ENCODE measurements at places on chromosomes 5 and 9. TPM values are rescaled to one million over a fixed set of nuclear protein-coding genes. Genes with fewer than 3 reads are reported as not detected.

- no peak for DNase-seq
Observed at GRCh38 chr5:138233280-138233679, 20.2 kb upstream of the CDC23 start.

GRCh38 chr5:4453655-4454054 is 686.5 kb upstream of the ADAMTS16 start:
- no peak for DNase-seq

- DNase-seq, result no peak
Observed at GRCh38 chr9:86304236-86304730, 21.9 kb upstream of the ISCA1 start.

DNA sequence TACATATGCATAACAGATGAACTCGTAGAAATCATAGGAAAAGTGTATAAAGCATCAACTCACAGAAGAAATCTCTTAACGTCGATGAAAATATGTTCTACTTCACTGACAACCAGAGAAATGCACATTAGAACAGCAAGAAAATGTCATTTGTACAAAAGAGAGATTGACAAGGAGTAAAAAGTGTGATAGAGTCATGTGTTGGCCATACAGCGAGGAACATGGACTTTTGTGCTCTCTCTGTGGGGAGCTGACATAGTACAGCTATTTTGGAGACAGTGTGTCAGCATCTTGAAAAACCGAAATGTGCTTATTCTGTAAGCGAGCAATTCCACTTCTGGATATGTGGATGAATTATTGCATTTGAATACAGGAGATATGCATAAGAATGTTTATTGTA is 477.9 kb downstream of the ICE1 start:
- no peak for DNase-seq

DNA sequence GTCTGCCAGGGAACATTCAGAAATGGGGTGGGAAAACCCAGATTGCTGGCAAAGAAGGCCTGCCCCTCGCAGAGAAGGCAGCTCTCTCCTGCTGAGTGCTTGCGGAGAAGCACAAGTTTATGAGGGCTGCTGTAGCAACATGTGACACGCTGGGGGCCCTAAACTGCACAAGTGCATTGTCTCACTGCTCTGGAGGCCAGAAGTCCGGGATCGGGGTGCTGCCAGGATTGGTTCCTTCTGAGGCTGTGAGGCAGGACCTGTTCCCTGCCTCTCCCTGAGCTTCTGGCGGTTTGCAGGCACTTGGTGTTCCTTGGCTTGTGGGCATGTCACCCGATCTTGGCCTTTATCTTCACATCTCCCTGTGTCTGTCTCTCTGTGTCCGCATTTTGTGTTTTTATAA is 75.6 kb upstream of the NEURL1B start:
- no peak for DNase-seq

GRCh38 chr9:124852121-124852828 is 985 bp upstream of the WDR38 start:
- no peak for DNase-seq

GRCh38 chr5:53063176-53063575 is 46.4 kb downstream of the MOCS2 start:
- DNase-seq, result no peak

DNA sequence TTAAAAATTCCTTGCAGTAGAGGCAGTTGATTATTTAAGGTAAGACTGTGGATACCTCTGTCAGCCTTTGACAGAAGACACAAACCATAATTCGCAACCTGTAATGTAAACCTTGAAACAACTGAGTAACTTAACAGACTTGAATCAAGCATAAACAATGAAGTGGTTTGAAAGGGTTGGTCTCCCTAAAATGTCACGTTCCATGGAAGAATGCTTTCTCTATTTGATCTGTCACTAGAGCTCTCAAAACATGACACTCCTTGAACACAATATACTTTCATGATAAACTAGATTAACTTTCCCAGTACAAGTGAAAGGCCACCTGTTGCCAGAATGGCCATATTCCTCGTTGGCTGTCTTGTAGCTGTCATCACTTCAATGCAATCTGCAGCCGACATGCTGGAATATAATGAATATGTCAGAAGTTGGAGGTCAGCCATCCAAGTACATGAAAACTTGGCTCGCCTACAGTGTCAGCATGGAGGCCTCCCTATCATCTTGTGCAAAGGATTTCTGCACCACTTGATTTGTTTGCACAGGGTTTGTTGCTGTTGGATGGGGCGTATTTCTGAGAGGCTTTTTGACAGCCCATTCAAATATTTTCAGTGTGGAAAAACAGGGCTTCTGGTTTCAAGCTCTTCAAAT is 228.0 kb downstream of the TLE4 start:
- DNase-seq, result no peak

DNA sequence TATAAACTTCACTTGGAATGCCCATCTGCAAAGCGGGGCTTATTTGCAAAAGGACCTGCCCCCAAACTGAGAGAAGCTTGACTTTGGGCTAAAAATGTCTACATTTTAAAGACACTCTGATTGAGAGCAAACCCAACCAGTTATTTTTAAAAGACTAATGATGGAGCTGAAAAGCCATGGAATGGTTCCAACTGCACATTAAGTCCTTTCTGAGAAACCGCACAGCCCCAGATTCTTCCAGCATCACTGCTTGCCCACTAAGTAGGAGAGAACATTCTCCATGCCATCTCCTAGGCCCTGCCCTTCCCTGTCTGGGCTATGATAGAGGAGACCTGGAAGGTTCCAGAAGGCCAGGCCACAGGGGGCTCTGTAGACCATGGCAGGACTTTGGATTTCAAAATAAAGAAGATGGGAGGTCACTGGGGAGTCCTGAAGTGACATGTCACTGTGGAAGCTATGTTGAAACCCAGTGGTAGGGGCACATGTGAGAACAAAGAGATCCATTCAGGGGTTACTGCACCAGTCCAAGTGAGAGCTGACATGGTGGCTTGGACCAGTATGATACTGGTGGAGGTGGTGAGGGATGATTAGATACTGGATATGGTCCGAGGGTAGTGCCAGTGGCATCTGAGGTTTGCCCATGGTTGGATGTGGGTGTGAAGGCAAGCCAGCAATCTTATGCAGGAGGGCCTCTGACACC is 179.2 kb downstream of the DAB2IP start:
- DNase-seq, result no peak

GRCh38 chr5:67244345-67244793 is 47.8 kb upstream of the CD180 start:
- no peak for DNase-seq

DNA sequence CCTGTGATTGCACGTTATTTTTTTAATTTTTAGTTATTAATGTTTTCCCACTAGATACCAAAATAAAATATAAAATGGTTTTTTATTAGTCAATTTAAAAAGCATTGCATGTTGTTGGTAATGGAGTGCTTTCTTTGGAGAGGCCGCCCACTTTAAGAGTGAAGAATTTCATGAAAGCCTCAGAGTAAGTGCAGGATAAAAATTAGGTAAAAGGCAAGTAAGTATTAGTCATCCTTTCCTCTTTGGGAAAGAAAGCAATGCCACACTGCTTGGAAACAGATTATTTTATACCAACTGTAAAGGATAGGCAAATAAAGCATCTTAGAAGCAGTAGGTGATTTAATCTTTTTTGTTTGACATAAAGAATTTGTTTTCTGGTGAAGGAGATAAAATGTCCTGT is 62.9 kb downstream of the HSD17B4 start:
- DNase-seq, result no peak

DNA sequence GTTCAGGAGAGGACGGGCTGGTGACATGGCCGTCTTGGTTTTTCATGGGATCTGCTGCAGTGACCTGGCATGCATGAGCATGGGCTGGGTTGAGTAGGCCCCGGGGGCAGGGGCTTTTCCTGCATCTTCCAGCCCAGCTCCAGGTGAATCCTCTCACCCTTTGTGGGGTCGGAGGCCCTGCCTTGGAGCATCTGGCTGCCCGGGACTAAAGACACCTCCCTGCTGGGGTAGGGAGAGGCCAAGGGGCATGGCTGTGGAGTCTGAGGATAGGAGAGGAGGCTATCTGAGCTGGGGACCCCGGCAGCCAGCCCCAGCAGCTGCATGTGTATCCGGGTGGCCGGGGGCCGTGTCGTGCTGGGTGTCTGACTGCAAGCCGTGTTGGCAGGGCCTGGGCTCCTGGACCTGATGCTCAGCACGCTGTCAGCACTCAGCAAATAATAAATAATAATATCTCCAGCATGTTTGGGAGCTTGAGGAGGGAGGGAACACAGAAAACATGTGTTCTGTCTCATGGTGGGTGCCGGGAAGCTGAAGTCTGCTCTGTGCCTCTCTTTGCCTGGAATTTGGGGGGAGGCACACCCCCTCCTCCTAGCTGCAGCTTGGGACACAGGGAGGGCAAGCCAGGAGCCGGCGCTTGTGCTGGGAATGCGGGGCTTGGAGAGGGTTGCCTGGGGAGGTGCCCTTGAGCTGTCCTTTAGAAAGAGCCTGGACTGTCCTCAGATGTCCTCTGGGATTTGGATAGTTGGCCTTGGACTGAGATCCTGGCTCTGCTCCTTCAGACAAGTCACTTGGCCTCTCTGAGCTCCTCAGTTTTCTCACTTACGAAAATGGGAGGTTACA is 28.4 kb upstream of the PITX1 start:
- no peak for DNase-seq

DNA sequence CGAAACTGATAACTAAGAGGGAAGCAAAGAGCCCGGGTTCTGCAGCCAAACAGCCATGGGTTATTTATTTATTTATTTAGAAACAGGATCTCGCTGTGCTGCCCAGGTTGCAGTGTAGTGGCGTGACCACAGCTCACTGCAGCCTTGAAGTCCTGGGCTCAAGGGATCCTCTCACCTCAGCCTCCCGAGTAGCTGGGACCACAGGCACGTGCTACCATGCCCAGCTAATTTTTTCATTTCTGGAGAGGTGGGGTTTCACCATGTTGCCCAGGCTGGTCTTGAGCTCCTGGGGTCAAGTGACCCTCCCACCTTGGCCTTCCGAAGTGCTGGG is 24.1 kb downstream of the NDUFA8 start:
- no peak for DNase-seq

DNA sequence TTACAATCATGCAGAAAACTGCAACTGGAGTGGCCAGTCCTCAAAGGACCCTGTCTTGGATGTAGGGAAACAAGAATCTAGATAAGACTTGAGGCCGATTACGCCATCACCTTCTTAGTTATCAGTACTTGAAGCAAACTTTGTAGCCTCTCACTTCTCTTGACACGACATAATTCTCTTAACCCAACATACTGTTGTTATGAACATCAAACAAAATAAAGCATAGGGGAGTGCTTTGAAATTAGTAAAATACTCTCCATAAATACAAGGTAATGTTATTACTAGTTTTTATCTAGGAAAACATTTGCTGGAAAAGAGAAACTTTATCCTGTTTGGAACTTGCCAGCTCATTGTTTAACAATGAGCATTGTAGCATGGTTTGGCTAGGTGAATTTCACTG is 574.9 kb upstream of the DMAC1 start:
- DNase-seq, result no peak

GRCh38 chr9:36891341-36891811 is 142.7 kb downstream of the PAX5 start:
- no peak for DNase-seq

FAM169A gene
- 11.1 TPM for total RNA-seq

MUSK gene
- not detected for total RNA-seq

SVEP1 gene
- total RNA-seq, result 0.29 TPM

MYOZ3 gene
- total RNA-seq, result 2.2 TPM

SPATA31D1 gene
- total RNA-seq, result not detected

PCDHGC3 gene
- total RNA-seq, result 9.8 TPM

ECM2 gene
- total RNA-seq, result not detected

LCN10 gene
- total RNA-seq, result not detected

SMC5 gene
- 46.7 TPM for total RNA-seq

Measured in epithelial cell of proximal tubule (primary cell).